ENCODE measurements at places on chromosomes 3 and 15.

DNA sequence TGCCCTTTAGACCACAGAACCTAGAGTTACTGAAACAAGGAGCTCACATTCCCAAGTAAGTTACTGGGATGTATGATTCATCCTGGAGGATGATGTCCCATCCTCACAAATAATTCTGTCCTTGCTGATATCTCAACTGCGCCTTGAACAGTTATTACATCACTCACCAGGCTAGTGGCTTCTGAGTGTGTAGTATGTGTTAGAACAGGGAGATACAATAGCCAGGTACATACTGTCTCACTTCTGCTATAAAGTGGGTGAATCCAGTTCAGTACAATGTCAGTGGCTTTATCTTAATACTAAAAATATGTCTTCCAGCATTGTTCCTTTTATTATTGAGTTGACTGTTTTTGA is 483.2 kb upstream of the FRG2C start:
- no peak for DNase-seq

DNA sequence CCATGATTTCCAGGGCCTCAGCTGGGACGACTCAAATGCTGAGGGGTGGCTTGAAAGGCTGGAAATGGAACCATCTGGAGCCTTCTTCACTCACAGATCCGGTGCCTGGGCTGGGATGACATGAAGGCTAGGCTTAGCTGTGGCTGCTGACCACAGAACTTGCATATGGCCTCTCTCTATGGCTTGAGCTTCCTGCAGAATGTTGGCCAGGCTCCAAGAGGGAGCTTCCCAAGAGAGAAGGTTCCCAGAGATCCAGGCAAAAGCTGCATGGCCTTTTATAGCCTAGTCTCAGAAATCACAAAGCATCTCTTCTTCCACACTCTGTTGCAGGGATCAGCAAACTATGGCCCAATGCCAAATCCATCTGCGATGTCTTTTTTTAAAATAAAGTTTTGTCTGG is 44.8 kb downstream of the GATM start:
- no peak for DNase-seq

- no peak for DNase-seq
Observed at GRCh38 chr15:87757084-87757483, 499.5 kb downstream of the NTRK3 start.

DNA sequence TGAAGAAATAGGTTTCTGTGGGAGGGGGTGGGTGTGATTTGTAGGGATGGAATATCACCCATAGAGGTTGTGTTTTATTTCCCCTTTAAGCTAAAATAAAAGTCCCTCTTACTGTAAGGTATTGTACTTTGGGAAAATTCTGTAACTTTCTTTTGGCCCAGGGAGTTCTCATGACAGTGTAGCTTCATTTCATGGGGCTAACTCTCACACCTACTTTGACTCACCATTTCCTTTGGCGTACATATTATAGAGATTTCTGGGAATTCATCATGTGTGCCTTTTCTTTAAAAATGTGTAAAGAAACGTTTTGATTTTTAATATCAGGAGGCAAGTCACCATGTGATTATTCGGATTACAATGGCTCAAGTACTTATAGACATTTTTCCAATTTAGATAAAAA is 477.7 kb upstream of the CFAP20DC start:
- no peak for DNase-seq

GRCh38 chr15:59814409-59814808 is 125.3 kb upstream of the BNIP2 start:
- DNase-seq, result no peak

DNA sequence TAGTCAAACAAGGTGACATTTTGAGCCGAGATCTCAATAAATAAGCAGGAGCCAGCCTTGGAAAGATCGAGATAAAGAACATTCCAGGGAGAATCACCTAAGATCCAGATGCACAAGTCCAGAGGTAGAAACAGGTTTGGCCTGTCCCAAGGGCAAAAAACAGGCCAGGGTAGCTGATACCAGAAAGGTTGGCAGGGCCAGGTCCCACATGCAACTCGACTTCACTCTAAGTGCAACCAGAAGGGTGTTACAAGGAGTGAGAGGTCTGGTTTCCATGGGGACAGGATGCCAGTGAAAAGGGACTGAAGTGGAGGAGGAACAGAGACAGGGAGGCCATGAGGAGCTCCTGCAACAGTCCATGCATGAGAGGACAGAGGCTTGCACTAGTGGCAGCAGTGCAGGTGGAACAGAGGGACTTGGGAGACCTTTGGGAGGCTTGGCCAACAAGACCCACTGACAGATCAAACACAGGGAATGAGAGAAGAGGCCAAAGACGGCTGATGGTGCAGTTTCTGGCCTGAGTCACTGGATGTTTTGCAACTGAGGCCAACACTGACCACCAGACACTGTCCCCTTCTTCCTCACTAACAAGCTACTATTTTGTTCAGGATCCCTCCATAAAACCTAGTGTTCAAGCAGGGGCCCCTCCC is 5.2 kb downstream of the TPRA1 start:
- DNase-seq, result no peak

- DNase-seq, result no peak
Observed at GRCh38 chr15:29849218-29849617, 26.9 kb upstream of the TJP1 start.

- DNase-seq, result no peak
Observed at GRCh38 chr3:123688241-123688747, 103.4 kb upstream of the HACD2 start.

DNA sequence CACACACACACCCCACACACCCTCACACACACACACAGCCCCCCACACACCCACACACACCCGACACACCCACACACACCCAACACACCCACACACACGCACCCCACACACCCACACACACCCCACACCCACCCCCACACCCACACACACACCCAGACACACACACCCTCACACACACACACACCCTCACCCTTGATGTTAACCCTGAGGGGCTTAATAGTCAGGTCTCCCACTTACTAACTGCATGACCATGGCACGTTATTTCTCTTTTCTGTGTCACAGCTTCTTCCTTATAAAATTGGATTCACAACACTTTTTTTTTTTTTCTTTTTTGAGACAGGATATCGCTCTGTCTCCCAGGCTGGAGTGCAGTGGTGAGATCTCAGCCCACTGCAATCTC is 2.8 kb downstream of the GRM2 start:
- no peak for DNase-seq

GRCh38 chr3:53056442-53056841 is 10.6 kb upstream of the SFMBT1 start:
- DNase-seq, result no peak

- DNase-seq, result no peak
Observed at GRCh38 chr15:36458411-36458810, 121.0 kb upstream of the CDIN1 start.

GRCh38 chr15:70065006-70065722 is 32.6 kb downstream of the TLE3 start:
- DNase-seq, result no peak

- DNase-seq, result no peak
Observed at GRCh38 chr3:106687905-106688304, 689.3 kb upstream of the CCDC54 start.

GRCh38 chr3:49813497-49814174 is at the start of gene UBA7:
Gene UBA7 (minus strand): TSS chr3:49813953. CDS start chr3:49813787, 166 bp downstream.
- DNase-seq, result no peak

DNA sequence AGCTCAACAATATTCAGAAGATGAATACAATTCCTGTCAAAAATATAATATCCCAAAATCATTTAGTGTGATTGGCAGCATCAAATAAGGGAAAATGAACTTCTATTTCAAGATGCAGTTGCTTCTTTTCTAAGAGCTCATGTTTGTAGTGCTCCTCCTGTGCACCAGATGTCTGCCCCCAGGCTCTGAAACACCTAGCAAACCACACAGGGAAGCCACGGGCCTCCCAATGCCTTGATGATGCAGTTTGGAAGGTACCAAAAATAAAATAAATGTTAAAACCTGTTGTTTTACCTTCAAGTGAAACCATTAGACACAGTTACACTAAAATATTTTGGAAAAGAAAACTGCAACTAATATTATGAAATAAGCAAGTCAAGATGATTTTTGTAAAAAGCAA is 22.2 kb downstream of the CFAP20DC start:
- no peak for DNase-seq

- DNase-seq, result no peak
Observed at GRCh38 chr3:15171096-15171495, 35.0 kb upstream of the CAPN7 start.

DNA sequence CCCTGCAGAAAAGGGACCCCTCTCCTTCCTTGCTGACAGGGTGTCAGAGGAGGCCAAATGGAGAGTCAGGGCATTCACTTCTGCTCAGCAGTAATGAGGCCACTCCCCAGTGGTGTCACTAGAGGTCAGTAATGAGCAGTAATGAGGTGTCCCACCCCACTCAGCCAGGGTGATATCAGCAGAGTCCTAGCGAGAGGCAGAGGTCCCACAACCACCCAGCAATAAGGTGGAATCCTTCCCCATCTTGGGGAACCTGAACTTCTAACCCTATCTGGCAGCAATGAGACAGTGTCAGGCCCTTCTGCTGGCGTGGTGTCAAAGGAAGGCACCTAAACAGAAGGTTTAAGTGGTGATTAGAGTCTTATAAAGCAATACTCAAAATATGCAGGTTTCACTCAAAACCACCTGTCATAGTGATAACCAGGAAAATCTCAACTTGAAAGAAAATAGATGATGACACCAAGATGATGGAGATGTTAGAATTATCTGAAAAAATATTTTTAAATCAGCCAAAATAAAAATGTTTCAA is 12.9 kb downstream of the OCA2 start:
- DNase-seq, result peak; percentile 24

GRCh38 chr3:101532783-101533602 is 20.0 kb upstream of the SENP7 start:
- no peak for DNase-seq

DNA sequence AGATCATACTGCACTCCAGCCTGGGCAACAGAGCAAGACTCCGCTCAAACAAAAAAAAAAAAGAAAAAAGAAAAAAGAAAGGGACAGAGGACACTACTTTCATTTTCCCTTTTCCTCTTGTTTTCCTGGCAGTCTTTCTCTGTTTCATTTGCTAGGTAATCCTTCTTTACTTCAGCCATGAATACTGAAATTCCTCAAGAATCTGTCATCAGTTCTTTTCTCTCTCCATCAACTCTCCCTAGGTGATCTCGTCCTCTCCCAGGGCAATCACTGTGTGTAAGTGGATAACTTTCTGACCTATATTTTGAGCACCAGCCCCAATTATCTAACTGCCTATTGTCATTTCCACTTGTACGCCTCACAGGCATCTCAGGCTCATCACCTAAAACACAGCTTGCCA is 51.5 kb downstream of the TTC23 start:
- DNase-seq, result no peak

GRCh38 chr15:82540984-82541431 is 751 bp upstream of the RPS17 start:
- no peak for DNase-seq
